ENCODE measurements at places on chromosomes 4 and X.

DNA sequence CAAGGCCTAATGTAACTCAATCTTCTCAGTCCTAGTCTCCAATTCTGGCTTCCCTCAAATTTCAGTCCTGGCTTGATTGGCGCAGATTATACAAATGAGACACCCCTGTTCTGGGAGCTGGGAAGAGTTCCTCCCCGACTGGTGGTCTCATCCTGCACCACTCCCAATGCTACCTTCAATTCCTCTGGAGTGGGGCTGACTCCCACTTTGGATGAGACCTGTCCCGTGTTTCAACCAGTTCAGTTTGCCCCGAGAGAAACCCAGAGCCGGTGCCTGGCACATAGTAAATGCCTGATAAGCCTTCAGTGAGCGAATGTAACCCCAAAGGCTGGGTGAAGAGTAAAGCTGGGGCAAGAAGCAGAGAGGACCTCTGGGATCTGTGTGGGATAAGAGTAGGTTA, 4.0 kb upstream of the SYP start:
- no peak for DNase-seq

GRCh38 chr4:6095897-6096296, 77.7 kb upstream of the C4orf50 start:
- DNase-seq: no peak

- DNase-seq: no peak
Observed at GRCh38 chr4:3388471-3389232, 53.1 kb upstream of the HGFAC start.

- no peak for DNase-seq
Observed at GRCh38 chr4:158895797-158896576, 127.2 kb downstream of the FNIP2 start.

Measured in RWPE2 (cell line).